HFF-Myc (cell line): ENCODE measurements at places on chromosomes 2 and 18.
A peak's percentile ranks its signal among the peaks of the same experiment; 100 is the strongest.

GRCh38 chr2:209973328-209973727 lies 29.1 kb upstream of the RPE start:
- no peak for DNase-seq

GRCh38 chr18:47254341-47254939 lies 3.0 kb upstream of the SKOR2 start:
- peak; percentile 11 for DNase-seq

GRCh38 chr2:123826729-123827271 lies 198.3 kb upstream of the CNTNAP5 start:
- DNase-seq: no peak

DNA sequence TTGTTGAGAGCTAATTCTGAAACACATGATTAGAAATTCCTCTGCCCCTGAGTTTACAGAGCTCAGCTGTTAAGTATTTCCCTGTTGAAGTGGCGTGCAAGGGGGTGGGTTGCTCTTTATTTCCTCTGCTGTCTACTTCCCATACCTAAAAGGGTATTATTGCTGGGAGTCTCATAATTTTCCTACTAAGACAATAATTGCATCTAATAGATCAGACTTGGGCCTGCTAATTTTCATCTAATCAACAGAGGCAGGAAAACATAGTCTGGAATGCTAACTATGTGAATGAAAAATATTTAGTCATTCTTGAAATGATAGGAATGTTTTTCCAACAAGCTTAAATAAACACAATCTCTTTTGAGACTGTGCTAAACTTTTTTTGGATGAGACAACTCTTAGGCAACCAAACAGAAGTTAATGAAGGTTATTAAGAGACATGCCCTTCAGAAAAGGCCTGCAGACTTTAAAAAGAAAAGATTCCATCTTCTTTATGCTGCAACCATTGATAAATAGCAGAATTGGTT lies 111.4 kb downstream of the FEZ2 start:
- no peak for DNase-seq

- no peak for DNase-seq
These were observed 18.9 kb downstream of the AOX1 start for GRCh38 chr2:200604571-200605255.

DNA sequence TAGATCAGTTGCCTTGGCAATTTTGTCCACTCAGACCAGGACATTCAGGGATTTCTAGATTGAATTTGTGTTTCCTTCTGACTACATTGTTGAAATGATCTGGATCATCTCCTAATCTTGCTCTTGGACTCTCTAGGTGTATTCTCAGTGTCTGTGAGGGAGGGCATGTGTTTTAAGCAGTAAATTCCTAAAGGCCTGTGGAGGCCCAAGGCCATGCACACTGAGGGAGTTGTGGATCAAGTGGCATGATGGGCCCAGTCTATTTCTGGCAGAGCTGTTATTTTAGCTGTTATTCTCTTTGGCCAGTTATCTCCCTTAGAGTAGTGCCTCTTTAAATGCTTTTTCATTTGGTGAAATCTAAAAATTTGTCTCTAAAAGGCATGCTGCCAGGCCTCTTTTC lies 144.9 kb downstream of the RPIA start:
- no peak for DNase-seq

DNA sequence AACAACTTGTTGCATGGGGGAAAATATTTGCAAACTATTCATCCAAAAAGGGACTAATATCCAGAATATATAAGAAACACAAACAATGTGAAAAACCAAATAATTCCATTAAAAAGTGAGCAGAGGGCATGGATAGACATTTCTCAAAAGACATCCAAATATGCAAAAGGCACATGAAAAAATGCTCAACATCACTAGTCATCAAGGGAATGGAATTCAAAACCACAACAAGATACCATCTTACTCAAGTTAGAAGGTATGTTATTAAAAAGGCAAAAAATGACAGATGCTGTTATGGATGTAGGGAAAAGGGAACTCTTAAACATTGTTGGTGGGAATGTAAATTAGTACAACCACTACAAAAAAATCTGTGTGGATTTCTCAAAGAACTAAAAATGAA lies 396.5 kb downstream of the CCDC85A start:
- no peak for DNase-seq

GRCh38 chr2:65525616-65526231 lies 93.3 kb upstream of the SPRED2 start:
- no peak for DNase-seq

DNA sequence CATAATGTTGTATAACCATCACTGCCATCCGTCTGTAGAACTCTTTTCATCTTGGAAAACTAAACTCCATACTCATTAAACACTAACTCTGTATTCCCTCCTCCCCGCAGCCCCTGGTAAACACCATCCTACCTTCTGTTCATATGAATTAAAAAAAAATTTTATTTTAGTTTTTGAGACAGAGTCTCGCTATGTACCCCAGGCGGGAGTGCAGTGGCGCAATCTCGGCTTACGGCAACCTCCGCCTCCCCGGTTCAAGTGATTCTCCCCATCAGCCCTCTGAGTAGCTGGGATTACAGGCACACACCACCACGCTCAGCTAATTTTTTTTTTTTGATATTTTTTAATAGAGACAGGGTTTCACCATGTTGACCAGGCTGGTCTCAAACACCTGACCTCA lies 52.9 kb downstream of the RRM2 start:
- DNase-seq: no peak

- no peak for DNase-seq
These were observed 396.9 kb upstream of the MYT1L start for GRCh38 chr2:2727876-2728511.

DNA sequence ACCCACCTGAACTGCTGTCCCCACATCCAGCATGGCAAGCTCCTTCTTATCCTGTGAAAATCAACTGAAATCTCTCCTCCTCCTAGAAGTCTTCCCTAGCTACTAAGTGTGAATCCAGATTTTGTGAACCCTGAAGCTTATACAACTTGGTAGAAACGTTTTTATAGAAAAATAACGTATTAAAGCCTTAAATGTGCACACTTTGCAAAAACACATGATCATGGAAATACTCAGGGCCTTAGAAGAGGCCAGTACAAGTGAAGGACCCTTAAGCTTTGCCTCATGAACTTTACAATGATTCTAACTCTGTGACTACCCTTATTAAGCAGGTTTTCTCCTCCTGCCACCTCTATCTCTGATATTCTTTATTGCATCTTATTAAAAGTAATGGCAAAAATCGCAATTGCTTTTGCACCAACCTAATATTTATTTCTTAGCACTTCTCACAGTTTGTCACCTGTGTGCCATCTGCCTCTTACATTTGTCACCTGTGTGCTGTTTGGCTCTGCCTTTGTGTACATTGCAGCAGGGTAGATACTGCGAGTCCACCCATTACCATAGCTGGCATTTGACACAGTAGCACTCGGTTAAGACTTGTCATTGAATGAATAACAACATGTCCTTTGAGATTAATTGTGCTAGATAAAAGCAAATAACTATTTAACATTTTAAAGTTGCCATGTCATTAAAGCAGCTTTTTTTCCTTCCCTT lies 42.2 kb downstream of the FRZB start:
- DNase-seq: no peak

DNA sequence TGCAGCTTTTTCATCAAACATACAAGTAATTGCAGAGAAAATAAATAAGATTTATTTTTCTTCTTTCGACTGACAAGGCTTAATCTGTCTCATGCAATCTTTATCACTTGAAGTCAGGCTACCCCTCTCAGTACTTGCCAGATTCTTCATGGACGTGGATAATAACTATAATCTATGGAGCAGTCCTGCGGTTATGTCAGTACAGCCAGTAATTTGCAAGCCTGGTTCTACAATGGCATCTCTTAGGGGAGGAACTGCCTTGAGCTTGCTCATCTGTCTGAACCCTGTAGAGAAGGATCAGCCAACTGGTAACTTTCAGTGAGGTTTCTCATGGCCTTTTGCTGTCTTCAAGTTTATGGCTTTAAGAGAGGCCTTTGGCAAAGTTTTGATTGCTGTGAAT lies 35.5 kb upstream of the LRRTM1 start:
- no peak for DNase-seq
